ENCODE measurements at places on chromosomes 6 and 20.

DNA sequence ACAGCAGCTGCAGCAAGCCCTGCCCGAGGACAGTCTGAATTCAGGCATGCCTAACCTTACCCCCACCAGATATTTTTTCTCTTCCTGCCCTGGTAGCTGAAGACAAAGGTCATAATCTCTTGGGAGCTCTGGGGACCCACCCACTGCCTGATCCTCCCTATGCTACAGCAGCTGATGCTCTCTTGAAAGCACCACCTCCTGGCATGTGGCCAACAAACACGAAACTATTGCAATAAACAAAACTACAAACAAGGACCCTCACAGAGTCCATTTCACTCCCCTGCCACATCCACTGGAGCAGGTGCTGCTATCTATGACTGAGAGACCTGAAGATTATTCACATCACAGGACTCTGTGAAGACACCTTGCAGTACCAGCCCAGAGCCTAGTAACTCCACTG is 238.5 kb upstream of the HS3ST5 start:
- no peak for DNase-seq

DNA sequence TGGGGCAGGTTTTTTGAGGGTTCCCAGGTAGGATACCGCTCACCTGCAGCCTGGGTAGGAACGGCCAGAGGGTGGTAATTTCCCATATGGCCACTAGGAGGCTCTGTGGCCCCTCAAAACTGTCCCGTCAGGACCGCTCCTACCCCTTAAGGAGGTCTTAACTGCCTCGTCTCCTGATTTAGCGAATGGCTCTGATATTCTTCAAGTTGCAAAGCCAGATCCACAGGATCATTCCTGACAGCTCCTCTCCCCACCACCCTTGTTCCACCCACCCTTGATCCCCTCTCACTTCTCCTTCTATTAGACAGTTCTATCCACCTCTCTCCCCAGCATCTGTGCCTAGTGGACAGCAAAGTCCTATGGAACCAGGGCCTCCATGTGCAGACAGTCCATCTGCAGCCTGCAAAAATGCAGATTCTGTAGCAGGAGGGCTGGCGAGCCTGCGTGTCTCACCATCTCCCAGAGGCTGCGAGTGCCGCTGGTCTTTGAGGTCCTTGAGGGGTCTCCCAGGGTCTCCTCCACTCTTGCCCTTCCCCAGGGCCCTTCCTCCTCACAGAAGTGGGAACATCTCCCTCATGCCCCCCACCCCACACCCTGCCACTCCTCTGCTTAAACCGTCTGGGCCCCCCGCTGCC is 34.3 kb upstream of the ZBP1 start:
- DNase-seq, result peak; percentile 53

DNA sequence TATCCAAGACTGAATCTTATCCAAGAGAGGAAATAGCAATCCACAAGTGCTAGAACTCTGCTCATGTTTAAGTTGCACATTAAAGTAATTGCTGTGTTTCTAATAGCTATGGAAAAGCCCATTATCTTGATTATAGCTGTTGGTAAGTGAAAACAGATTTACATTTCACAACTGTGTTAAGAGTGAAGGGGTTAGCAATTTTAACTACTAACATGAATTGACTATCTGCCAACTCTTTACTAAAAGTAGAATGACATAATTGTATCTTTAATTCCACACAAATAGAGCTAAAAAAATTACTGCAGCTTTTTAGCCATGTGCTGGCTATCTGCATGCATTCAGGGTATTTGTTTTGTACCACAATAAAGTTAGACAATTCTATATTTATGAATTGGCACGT is 277.9 kb upstream of the IRAK1BP1 start:
- DNase-seq, result no peak

DNA sequence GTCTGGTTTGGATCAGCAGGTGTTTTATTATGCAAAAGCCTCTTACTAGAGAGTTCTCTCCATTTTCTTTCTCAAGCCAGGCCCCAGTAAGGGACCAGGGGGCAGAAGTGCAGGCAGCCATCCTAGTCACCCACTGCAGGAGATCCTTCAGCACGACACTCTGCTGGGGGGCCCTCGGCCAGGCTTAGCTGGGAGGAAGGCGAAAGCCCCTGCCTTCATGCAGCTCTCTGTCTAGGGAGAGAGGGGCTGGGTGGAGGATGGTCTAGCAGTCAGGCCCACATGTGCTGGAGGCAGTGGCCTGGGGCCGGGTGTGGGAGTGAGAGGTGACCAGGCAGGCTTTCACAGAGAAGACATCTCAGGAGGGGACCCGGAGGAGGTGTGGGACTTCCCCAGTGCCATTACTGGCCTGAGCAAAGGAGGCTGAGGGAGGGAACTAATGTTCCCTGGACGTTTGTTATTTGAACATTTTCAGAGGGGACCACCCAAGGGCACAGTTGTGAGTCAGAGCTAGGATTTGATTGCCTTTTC is 33.5 kb upstream of the VSTM2L start:
- DNase-seq, result no peak

DNA sequence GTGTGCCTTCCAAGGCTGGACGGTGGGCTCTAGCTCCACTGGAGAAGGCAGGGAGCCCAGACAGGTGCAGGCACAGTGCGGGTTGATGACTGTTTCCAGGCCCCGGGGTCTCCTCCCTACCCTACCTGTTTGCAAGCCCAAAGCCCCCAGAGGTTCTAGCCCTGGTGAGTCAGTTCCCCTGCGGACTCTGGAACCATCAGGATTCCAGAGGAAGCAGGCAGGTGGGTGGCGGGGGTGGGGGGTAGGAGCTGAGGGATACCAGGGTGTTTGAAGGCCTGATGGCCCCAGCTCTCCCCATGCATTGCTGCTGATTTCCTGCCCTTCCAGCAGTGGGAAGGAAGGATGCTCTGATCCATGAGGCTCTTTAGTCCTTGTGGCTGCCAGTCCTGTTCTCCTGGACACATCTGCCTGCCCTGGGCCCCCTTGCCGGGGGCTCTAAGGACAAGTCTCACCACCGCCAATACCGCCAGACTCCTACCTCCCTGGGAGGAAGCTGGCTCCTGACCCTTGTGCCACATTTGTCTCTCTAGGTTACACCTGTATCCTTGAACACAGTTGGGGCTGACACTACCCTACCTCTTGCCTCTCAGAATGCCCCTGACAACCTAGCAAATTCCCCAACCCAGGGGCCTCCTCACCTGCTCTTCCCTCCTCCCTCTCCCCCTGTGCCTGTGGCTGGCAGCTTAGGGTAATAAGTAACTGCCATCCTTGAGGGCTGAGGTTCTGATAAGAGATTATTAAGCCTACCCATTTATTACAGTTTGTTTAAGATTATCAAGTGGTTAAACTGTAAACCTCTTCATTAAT is 21.7 kb downstream of the KCNK5 start:
- DNase-seq, result no peak

- DNase-seq, result no peak
Observed at GRCh38 chr20:53312957-53313356, 280.7 kb downstream of the ZNF217 start.

DNA sequence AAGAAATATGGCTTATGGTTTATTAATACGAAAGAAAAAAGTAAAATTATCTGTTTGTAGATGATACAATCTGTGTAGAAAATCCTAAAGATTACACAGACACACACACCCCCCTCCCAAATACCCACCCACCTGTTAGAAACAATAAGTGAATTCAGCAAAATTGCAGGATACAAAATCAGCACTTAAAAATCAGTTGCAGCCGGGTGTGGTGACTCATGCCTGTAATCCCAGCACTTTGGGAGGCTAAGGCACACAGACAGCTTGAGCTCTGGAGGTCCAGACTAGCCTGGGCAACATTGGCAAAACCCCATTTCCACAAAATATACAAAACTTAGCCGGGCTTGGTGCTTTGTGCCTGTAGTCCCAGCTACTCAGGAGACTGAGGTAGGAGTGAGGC is 42.3 kb downstream of the NINL start:
- DNase-seq, result no peak

DNA sequence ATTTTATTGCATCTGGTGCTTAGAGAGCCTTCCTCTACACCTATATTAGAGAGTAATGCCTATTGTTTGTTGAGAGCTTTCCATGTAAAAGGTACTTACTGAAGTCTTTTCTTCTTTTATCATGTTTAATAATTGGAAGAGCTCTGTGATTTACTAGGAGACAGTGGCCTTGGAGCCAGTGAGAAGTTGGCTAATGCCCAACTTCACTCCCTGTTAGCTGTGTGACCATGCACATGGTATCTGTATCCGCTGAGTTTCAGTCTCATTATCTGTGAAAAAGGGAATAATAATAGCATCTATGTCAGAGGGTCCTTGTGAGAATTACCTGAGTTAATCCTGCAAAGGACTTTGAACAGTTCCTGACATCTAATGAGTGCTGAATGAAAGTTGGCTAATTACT is 105.0 kb downstream of the CD109 start:
- no peak for DNase-seq

DNA sequence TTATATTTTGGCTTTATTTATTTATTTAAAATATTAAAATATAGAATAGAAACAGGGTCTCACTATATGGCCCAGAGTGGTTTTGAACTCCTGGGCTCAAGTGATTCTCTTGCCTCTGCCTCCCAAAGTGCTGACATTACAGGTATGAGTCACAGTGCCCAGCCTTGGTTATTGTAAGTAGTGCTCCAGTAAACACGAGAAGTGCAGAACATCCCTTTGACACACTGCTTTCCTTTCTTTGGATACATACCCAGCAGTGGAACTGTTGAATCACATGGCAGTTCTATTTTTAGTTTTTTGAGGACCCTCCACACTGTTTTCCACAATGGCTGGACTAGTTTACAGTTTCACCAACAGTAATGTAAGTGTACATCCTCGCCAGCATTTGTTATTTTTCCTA is 203.9 kb downstream of the PHF3 start:
- DNase-seq, result no peak

GRCh38 chr6:44004136-44004535 is 123.1 kb downstream of the MRPL14 start:
- DNase-seq, result no peak

DNA sequence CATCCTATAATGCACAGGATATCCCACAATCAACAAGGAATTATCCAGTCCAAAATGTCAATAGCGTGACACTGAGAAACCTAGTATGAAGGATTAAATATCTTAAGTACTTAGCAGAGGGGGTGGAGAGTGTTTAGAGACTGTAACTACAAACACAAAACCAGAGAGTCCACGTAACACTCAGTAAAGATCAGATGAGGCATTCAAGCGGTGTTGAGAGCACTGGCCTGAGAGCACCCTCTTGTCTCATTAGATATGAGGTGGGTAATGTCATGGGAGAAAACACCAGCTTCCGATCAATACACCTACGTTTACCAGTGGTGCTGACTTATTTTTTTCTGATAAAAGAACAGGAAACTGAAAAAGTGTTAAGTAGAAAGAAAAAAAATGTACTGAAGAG is 2.3 kb downstream of the FAM184A start:
- peak; percentile 16 for DNase-seq

DNA sequence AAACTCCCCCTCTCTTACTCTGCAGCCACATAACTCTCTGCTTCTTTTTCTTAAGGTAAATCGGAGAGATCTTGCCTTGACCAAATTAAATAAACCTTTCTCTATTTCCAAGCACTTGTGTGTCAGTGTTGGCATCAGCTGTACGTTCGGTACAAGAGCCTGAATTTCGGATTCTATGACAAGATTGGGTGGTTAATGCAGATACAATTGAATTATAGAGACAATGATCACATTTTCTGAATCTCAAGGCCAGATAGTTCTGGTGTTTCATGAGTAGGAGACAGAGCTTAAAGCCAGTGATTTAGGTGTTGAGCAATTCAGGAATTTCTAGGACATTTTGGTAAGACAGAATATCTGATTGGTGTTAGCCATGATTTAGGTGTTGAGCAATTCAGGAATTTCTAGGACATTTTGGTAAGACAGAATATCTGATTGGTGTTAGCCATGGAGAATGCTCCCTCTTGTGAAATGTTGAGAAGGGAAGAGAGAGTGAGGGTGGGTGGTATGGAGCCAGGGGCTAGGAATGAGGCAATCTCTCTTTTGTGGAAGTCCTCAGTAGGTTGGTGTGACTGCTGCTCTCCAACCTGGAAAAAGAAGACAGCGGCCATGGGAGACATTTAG is 5.1 kb downstream of the SPINT3 start:
- no peak for DNase-seq

GRCh38 chr6:158622545-158623190 is 21.9 kb downstream of the DYNLT1 start:
- DNase-seq, result no peak

DNA sequence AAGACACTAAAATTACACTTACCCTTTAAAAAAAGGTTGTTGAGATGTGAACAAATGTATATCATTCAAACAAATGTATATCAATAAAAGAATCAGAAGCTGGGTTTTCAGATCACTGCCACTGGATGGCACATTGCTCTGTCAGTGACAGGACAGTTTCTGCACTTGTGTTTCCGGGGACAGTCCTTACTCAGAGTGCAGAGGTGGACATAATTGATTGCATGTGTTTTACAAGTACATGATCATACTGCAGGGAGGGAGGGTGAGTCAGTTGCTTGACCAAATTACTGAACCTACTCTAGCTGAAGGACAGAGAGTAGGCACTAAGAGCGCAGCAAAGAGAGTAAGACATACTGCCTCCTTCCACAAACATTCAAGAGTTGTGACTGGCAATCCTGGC is 302.3 kb downstream of the TENT5A start:
- DNase-seq, result no peak

DNA sequence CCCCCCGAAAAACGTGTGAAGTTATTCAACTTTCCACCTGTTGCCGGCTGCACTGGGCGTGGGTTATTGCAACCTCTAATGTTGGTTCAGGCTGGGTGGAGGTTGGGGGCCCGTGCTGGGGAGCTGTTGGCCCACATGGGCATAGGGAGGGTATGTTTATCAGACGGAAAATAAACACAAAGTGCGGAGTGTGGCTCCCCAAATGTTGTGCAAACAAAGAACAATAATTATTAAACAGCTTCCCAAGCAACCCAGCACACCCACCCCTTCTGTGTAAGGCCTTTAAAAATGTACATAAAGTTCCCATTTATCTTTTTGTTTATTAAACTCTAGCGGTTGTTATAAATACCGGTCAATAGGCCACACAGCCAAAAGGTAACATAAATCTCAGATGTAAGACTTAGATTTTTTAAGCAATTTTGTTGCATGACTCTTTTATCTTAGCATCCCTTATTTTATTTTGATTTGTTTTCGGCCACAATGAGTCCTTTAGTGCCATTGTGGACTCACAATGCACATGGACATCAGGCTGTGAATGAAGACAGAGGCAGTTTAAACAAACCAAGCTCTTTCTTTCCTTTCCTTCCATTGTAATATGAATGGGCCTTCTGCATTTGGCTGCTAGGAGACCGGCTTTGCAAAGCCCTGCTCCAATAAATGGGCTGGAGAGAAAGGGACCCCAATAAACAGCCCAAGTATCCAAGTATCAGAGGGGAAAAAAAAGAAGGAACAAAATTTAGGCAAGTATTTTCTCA is 6.9 kb upstream of the DLL1 start:
- no peak for DNase-seq

DNA sequence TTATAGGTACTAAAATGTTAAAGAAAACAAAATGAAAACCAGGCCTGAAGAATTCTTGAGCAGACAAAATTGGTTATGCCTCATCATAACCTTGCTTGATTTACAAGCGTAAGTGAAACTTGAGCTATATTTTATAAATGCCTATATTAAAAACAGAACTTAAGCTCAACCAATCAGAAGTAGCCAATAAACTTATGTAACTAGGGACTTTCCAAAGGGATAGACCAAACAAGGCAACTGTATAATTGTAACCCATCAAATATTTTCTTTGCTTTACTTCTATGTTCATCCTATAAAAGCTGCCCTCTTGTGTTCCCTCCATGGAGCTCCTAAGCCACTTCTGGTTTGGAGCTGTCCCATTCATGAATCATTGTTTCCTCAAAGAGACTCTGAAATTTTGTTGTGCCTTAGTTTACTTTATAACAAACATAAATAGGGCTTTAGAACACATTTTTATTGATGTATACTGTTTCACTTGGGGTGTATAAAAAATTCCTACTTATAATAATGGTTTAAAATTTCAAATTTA is 101.6 kb upstream of the CARMIL1 start:
- DNase-seq, result no peak

Data from activated T-cell treated with anti-CD3 and anti-CD28 coated beads for 4 hours (primary cell).